ENCODE measurements at places on chromosomes 3 and 15.

DNA sequence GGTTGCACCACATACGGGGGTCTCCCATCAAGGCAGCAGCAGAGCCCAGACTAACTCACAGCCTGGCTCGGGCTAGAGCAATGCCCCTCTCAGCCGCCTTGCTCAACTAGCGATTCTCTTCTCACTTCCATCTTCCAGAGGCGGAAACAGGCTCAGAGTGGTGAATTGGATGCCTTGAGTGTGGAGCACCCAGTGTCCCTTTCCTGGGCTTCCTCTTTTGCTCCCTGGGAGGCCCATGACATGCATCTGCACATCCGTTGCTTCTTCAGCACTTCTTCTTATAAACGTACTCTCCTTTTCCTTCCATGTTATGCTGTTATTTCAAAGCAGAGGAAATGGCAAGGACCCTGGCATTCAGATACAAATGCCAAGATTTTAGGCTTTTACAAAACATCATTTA is 2.1 kb upstream of the IQSEC1 start:
- DNase-seq, result peak; percentile 79

GRCh38 chr3:44995142-44995770 is 19.2 kb downstream of the EXOSC7 start:
- DNase-seq, result no peak

GRCh38 chr3:3110749-3111361 is 681 bp upstream of the IL5RA start:
- no peak for DNase-seq

GRCh38 chr15:72982714-72983113 is 69.5 kb upstream of the NEO1 start:
- DNase-seq, result no peak

DNA sequence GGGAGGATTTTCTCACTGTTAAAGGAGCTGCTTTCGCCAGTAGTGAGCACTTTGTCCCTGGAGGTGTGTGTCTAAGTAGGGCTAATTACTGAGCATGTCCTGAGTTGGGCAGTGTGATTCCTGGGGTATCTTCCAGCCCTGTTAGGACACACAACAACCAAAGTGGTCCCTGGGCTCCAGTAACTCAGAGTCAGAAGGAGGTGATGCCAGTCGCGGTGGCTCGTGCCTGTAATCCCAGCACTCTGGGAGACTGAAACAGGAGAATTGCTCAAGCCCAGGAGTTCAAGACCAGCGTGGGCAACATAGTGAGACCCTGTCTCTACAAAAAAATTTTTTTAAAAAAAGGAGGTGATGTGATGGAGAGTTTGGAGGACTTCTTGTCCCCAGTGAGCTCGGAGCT is 37.5 kb downstream of the PML start:
- DNase-seq, result no peak

GRCh38 chr15:101611007-101611406 is 41.2 kb downstream of the TM2D3 start:
- DNase-seq, result no peak
